ENCODE measurements at places on chromosomes 1 and 21. TPM values are rescaled to one million over a fixed set of nuclear protein-coding genes. Genes with fewer than 3 reads are reported as not detected.

ZP4 gene
- 0.46 TPM for total RNA-seq

A3GALT2 gene
- total RNA-seq: not detected

PAPPA2 gene
- not detected for total RNA-seq

HPCAL4 gene
- total RNA-seq: 0.03 TPM

FAM110D gene
- 0.51 TPM for total RNA-seq

PTPRF gene
- total RNA-seq: 21.4 TPM

RGS4 gene
- total RNA-seq: 68.6 TPM

CYP4A22 gene
- not detected for total RNA-seq

IGSF9 gene
- 2.7 TPM for total RNA-seq

RUSC1 gene
- total RNA-seq: 17.1 TPM

NCF2 gene
- 26.2 TPM for total RNA-seq

All from Daoy (cell line).